Hematopoietic multipotent progenitor cell treated with erythropoietin and hydrocortisone succinate and interleukin-3 and kit ligand, for 17 days (in vitro differentiated cells): ENCODE measurements at places on chromosomes 4 and X.

DNA sequence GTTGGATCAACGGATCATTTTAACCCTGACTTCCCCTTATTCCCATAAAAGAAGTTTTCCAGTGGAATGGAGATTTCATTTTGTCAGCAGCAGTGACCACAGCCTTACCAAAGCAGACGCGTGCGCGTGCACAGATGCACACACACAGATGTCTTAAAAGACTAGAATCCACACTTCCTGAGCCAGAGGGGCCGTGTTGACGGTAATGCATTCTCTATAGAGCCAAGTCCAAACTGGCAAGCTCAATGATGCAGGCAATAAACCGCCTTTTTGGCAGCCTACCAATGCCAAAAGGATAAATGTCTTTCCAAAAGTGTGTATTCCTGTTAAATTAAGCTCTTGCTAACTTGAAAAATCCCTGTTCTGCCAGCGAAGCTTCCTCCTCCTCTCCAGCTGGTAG is 18.8 kb upstream of the CLDN34 start:
- DNase-seq = no peak

- no peak for DNase-seq
These were observed 52.4 kb downstream of the HPGDS start for GRCh38 chr4:94290245-94290644.

DNA sequence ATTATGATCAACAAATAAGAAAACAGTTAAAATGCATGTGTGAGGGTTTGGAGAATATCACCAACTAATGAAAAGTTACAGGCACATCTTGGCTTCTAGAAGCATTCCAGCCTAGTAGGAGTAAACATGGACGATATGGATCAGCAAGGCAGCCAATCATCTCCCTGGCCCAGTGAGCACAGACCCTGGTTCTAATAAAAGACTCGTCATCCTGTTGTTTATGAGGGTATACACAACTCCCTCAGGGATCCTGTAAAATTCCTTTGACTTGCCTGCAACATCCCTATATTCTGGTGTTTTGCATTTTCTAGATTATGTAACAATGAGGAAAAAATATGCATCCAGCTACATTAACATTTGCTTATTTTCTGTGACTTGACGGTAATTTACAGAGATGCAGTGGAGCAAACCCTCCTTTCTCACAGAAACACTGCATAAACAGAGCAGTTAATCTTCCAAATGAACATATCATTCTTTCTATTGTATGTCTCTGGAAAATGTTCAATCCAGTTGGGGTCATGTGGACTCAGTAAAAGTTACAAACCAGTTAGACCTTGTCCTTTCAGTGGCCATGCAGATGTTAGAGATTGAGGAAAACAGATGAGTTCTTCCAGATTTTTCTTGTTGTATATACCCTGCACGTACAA is 88.9 kb upstream of the NDP start:
- no peak for DNase-seq

DNA sequence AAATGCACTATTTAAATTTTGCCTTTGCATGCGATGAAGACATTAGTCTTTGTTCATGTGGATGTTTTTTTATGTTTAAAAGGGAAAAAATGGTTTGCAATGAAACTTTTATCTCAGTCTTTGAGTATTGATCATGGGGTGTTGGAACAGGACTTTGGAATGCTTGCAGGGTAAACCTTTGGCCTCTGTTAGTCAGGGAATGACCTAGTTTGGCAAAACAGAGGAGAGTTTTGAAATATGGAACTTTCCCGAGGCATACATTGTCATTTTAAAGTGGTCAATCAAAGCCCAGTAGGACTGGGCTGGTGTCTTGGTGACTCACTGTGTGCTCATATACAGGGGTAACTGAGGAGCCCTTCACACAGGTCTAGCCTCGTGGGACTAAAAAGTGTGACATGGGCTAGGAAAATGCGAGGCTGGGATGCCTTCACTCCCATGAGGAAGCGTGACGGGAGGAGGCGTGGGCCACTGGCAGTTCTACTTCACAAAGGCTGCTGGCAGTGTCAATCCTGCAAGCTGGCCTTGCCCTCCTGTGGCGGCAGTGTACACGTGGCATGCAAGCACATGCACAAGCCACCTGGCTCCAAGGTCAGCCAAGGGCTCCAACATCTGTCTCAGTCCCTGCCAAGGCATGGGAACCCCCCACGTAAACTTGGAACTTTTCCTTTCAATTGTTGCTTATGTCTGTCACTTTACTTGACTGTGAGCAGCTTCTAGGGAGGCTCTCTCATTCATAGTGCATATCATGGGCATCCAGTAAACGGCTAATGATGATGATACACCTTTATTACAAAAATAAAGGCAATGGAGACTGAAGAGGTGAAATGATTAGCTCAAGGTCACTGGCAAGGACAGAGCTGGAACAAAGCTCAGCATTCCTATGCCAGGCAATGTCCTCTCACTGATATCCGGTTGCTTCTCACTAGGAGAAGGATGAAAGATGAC is 5.2 kb upstream of the F11 start:
- no peak for DNase-seq

DNA sequence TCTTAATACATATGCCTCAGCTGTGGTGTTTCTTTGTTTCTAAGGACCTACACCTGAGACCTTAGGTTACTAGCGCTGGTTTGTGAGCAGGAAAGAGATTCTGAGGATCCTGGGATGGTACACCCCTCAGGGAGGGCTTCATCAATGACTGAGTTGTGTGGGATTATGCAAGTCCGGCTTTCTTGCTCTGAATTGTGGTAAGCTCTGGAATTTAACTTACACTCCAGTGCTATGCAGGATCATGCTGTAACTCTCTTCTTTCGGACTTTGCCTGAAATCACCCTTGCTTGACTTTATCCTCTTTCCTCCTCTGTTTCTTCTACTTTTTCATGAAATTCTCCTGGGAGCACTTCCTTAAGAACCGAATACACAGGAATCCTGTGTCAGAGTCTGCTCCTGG is 431.5 kb upstream of the BOD1L1 start:
- DNase-seq = no peak

DNA sequence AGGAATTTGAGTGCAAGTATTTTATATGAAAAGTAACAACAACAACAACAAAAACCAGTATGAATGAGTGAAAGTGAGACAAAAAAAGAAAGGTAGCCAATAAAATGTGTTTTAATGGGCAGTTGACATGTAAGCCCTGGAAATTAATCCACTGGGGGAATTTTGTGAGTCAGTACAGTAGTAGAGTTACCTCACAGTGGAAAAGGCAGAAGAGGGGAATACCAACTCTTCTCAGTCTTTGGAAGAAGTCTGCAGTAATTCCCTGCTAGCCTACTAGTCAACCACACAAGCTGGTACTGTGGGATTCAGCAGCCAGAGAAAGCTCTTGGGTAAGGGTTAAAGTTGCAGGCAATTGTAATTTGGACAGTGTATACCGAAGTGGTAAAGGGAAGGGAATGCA is 76.3 kb upstream of the IL15 start:
- no peak for DNase-seq

GRCh38 chr4:178293601-178294000 is 851.4 kb upstream of the AGA start:
- no peak for DNase-seq

DNA sequence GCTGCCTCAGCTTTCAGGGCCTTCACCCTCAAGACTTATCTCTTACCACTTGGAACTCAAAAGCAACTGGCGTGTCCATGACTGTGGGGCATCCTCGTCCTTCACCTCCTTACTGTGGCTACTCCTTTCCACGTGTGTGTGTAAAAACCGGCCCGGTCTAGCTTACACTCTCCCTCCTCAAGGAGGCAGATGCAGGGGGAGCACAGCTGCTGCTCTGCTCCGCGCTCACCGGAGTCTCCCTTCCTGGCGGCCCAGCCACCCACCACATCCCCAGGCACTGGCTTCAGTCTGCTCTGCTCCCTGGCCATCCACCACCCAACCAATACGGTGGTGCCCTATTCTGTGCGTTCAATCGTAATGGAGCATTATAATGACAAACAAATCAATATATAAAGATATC is 8.3 kb downstream of the RNF212 start:
- no peak for DNase-seq

DNA sequence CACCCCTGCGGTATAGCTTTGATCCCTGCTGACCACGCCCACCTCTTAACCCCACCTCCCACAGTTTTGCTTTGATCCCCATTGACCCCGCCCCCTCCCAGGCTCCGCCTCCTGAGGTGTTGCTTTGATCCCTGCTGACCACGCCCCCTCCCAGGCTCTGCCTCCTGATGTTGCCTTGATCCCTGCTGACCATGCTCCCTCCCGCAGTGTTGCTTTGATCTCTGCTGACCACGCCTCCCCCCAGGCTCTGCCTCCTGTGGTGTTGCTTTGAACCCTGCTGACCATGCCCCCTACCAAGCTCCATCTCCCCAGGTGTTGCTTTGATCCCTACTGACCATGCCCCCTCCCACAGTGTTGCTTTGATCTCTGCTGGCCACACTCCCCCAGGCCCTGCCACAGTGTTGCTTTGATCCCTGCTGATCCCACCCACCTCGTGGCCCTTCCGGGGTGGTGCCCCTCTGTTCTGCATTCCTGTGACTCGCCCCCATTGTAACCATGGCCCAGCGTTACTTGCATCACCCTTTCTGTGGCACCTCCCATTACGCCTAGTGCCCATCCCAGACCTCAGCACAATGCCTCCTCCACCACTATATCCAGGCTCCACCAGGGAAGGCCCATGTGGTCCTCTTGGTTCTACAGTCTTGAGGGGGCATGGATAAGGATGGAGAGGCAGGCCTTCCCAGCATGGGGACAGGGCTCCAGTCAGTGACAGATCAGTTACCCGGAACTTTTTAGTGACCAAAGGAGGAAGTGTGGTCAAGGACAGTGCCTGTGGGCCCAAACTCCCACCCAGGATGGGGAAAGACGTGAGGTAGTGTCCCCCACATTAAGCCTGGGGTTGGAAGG is 70.8 kb downstream of the ADRA2C start:
- peak; percentile 23 for DNase-seq

DNA sequence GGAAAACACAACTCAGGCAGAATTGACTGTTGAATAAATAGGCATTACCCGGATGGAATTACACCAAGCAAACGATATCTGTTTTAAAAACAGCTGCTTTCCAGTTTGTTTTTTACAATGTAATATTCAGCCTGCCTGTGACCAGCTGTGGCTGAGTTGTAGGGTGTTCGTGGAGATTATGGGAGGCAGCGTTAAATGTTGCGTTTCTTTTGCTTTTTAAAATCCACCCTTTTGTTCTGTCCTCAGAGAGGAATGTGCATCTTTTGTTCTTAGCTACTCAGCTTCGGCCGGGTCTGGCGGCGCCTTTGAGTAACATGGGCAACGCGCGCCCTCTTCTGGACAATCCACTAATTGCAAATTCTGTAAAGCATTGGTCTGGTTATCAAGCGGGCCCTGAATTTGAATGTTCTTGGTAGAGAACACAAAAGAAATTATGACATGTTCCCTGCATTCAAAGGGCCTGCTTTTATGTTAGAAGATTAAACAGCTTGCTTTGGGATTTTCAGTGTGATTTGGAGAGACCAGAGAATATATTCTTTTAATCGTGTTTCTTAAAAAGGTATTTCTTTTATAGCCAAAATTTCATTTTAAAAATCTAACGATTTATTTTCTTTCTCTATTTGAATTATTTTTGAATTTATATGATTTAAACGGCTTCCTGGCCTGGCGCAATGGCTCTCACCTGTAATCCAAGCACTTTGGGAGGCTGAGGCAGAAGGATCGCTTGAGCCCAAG is 76.3 kb upstream of the TRIM2 start:
- DNase-seq = peak; percentile 90

GRCh38 chr4:3256230-3257102 is 7.5 kb downstream of the MSANTD1 start:
- no peak for DNase-seq

- no peak for DNase-seq
These were observed 295.1 kb downstream of the INPP4B start for GRCh38 chr4:142550965-142551364.

DNA sequence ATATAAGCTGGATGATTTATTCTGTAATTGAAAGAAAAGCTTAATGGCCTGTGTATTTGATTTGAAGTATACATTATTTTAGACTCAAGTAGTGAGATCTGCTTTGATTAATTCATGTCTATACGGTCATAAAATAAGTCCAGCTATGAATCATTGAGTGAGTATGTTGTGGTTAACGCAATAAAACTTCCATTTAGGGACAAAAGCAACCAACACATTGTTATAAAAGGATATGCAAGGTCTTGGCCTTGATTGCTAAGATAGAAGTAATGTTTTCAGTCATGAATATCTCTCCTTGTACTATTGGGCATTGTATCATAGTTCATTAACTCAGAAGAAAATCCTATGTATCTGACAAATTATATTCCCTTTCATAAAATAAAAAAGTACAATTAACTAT is 162.1 kb downstream of the EPHA5 start:
- DNase-seq = no peak

GRCh38 chr4:180363815-180364214 is 1879.4 kb upstream of the TENM3 start:
- no peak for DNase-seq

- no peak for DNase-seq
These were observed at the start of gene BMX for GRCh38 chrX:15500497-15500966. Gene BMX (plus strand): TSS chrX:15500807. CDS start chrX:15508354, 7,547 bp downstream.
